Effector memory CD8-positive, alpha-beta T cell (primary cell): ENCODE measurements at places on chromosomes 11 and 22.

DNA sequence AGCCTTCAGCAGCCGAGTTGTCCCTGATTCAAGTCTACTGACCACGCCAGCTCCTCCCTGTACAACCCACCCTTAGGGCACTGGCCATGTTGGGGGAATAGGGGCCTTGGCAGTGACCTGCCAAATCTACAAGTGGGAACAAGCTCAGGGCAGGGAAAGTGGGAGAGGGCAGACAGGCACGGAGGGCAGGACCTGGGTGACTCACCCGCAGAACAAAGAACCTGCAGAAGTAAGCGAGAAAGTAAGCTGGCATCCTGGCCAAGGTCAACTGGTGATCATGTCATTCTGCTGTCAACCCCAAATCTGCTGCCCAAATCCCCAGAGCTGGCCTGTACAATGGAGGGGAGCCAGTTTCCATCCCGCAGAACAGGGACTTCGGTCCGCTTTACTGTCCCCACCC lies 7.9 kb upstream of the SCGB1A1 start:
- no peak for DNase-seq

DNA sequence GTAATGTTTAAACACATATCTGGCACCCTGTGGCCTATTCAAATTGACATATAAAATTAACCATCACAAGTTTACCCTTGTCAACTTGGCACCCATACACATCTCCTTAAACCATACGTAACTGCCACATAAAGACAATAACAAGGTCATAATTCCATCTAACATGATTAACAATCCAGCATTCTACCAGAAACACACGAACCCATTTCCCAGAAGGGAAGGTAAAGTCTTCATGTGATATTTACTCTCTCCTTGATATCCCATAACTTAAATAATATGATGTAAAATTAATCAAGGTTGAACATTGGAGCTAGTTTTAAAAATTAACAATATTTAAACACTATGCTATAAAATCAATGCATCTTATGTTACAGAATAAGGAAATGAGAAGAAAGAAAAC lies 55.2 kb upstream of the CEP295 start:
- no peak for DNase-seq

DNA sequence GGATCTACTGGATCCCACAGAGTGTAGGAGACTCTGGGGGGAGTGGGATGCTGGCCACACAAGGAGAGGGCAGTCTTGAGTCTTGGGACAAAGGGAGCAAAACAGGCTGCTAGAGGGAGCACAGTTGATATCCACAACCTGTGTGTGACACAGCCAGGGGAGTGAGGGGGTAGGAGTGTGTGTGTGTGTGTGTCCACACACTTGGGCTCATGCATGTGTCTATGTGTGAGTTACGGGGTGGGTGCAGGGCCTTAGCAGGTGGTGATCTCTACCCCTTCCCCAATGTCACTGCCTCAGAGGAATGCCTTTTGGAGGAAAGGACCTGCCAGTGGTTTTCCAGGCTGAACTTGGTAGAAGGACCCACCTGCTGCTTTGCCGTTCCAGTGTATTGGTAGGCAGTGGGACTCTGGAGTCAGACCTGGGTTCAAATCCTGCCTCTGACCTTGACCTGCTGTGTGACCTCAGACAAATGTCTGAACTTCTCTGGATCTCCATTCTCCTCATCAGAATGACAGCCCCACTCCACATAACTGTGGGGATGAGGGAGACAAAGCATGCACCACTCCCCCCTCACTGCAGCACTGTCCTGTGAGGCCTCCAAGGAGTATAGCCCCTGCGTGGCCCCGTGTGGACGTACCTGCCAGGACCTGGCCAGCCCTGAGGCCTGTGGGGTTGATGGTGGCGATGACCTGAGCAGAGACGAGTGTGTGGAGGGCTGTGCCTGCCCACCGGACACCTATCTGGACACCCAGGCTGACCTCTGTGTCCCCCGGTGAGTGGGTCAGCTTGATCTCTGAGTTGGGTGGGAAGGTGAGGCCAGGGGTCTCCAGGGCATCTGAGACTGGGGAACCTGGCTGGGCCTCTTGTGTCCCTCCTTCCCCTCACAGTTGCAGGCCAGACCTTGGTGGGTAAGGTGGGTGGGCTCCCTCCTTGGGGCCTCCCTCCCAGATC lies 27.4 kb downstream of the OTOG start:
- no peak for DNase-seq

DNA sequence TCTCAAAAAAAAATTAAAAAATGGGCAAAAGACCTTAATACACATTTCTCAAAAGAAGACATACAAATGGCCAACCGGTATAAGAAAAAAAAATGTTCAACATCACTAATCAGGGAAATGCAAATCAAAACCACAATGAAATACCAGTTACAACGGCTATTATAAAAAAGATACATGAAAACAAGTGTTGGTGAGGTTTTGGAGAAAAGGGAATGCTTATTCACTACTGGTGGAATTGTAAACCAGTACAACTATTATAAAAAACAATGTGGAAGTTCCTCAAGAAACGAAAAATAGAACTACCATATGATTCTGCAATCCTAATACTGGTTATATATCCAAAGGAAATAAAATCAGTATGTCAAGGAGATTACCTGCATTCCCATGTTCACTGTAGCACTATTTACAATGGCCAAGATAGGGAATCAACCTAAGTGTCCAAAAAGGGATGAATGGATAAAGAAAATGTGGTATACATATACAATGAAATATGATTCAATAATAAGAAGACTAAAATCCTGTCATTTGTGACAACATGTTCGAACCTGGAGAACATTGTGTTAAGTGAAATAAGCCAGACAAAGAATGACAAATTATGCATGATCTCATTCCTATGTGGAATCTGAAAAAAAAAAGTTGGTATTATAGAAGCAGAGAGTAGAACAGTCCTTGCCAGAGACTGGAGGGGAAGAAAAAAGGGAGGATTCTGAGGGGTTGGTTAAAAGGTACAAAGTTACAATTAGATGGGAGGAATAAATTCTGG lies 256.9 kb upstream of the PITPNB start:
- no peak for DNase-seq

- DNase-seq: no peak
These were observed 30.0 kb upstream of the PDE2A start for GRCh38 chr11:72704028-72704782.

- no peak for DNase-seq
These were observed 60.0 kb upstream of the AMOTL1 start for GRCh38 chr11:94708176-94708575.

DNA sequence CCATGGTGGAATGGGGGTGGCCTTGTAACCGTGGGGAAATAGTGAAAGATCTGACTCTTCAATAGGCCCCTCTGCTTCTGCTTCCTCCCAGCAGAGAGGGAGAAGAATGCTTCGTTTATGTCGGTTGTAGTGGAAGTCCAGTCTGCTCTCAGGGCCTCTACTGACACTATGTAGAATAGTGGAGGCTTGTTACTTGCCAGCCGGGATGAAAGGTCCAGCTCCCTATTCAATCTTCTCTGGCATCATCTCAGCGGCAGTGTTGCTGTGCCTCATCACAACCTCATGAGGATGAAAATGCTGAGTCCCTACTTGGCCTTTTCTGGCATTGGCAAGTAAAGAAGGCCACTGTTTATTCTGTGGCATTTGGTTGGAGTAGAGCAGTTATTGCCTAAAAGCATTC lies 820.9 kb upstream of the TENM4 start:
- no peak for DNase-seq

- DNase-seq: peak; percentile 69
These were observed 10.0 kb downstream of the SDF2L1 start for GRCh38 chr22:21652010-21652546.

DNA sequence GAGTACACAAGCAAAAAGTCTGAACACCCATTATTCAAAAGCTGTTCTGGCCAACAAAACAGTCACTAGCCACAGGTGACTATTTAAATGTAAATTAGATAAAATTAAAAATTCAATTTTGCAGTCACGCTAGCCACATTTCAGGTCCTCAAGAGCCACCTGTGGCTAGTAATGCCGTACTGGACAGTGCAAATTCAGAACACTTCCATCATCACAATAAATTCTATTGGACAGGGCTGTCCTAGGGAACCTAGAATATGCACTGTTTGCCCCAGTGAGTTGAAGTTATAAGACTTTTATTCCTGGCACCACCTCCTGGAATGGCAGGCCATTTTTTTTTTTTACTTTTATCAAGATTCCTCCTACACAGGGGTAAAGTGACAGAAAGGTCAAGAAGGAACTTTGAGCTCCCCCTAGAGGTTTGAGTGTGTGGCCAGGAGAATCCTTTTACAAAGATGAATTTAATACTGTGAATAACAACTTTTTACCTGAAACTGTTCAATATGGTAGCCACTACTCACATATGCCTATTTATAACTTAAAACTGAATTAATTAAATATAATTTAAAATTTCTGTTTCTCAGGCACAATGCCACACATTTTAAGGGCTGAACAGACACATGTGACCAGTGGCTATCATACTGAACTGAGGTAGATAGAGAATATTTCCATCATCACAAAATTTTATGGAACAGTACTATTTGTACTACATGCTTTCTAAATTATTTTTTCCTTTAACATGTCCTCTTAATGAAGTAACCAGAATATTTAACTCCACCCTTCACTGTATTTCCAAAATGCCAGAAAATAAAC lies 6.5 kb downstream of the MSANTD2 start:
- DNase-seq: peak; percentile 25

DNA sequence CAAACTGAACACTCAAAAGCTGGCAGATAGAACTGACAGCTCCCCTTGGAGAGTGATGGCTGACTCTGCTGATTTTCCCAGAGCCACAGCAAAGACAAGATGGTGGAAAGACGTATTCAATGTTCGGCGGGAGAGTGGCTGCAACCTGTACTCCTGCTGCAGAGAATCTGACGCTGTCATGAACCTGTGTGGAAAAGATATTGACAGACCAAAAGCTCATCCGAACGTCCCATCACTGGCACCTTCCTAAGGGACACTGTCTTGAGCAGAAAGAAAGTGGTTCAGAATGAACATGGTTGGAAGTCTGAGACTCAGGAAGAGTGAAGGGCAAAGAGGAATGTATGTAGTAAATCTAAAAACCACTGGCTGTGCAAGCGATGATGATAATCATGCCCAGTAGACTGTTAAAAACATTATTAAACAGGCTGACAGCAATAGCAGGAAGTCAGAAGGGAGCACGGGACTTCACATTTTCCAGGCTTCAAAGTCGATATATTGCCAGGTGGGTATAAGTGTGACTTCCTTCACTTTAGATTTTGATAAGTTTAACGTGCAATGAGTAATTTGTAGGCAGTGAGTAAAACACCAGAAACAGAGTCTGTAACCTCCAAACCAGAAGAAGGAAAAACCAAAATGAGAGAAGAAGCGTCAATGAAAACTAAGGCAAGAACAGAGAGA lies 6.2 kb upstream of the IL17REL start:
- no peak for DNase-seq

GRCh38 chr11:35822815-35823495 lies 120.9 kb upstream of the LDLRAD3 start:
- DNase-seq: no peak

GRCh38 chr11:110327508-110327907 lies 31.1 kb upstream of the RDX start:
- no peak for DNase-seq

- DNase-seq: no peak
These were observed 121.4 kb upstream of the CD82 start for GRCh38 chr11:44443836-44444769.

DNA sequence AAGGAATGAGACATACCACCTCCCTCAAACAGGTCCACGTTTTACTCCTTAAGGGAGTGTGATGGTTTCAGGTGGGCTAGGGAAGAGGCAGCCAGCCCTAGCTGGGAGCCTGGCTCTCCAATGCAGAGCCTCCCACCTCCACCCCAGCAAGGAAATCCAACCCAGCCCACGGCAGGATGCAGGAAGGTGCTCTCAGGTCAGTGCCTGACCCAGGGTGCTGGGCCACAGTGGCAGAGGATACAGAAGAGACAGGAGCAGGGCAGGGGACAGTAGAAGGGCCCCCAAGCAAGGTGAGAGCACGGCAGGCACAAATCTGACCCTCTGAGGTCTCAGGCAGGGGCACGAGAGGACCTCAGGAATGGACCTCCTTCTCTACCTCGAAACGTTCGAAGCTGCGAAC lies 26.9 kb upstream of the CCND1 start:
- DNase-seq: no peak

GRCh38 chr22:26552466-26552865 lies 37.5 kb downstream of the TPST2 start:
- DNase-seq: no peak

DNA sequence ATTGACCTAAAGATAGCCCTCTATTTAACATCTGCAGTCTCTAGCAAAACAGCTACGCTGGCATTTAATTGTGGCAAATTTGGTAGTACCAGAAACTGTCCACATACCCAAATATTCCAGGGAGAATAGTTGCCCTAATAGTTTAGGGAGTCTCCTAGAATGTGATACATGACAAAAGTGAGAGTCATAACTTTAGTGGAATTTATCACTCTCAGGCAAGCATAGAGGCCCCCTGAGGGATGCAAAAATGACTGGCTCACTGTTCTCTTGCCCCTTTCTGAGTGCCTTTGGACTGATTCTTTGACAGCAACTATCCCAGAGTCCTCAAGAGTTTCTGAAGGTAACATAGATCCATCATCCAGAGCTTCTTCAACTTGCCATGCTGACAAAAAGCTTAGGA lies 2.3 kb upstream of the OR51B4 start:
- no peak for DNase-seq

GRCh38 chr11:85725510-85726258 lies 39.7 kb upstream of the CCDC89 start:
- no peak for DNase-seq

GRCh38 chr22:37560608-37561211 lies 430 bp downstream of the CDC42EP1 start:
- DNase-seq: no peak

GRCh38 chr11:99260696-99261095 lies 239.9 kb downstream of the CNTN5 start:
- DNase-seq: no peak

DNA sequence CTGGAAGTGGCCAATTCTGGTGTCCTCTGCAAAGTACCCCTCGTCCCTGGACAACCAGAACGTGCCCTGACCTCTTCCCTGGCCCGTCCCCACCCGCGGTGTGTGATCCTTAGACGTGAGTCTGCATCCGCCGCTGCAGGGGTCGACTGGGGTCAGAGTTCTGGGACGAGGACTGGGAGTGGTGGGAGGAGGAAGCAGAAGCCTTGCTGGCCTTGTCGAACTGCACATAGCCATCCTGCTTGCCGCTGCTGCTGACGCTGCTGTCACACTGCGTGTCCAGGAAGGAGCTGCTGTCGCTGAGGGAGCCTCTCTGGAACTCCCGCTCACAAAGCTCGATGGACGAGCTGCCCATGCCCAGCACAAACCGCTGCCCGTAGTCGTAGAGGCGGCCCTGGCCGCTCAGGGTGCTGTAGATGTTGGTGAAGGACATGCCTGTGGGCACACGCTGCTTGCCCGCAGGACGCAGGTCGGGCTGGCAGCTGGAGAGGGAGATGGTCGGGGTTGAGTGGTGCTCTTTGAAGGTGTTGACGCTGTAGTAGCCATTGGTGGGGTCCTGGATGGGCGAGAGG lies 69.1 kb downstream of the ST3GAL4 start:
- DNase-seq: no peak

- DNase-seq: no peak
These were observed 254.3 kb upstream of the SESN3 start for GRCh38 chr11:95485115-95485900.

- DNase-seq: no peak
These were observed 9.7 kb downstream of the PDGFB start for GRCh38 chr22:39234867-39235687.
